GM19239 (cell line): ENCODE measurements at places on chromosomes 3 and 15.

DNA sequence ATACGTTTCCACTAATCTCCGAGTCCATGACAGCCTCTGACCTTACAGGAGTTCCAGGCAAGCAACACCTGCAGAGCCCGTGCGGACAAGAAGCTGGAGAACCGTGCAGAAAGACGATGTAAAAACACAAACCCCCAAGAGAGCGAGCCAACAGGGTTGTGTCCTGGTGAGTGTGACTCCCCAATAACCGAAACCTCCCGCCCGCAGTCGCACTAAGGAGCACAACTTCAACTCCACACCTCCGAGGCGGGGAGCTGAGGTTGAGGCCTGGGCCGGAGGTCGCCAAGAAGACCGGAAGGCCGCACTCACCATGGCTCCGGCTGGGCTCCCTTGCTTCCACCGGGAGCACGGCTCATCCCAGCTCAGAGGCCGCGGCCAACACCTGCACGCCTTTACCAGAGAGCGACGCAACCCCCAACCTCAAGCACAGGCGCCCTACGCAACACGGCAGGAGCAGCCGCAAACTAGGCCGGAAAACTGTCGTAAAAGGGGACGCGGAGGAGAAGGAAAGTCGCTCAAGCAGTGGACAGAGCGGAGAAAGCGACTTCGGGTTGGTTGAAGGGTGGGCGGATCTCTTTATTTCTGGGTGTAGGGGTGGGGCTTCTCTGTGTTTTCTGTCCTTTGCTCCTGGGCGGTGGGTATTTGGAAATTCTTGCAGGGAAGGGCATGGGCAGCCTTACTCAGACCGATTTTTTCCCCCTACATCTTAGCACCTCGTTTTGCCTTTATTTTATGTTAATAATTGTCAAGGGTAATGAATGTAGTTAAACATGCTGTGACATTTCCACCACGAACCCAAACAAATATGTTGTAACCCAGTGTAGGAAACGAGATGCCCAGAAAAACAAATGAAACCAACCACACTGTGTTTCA is at the start of gene DNAJC19:
Gene DNAJC19 (minus strand): TSS at position 446 of the 873 bp plus-strand sequence. CDS start 134 bp downstream, at position 312.
- peak; percentile 66 for DNase-seq

- peak; percentile 33 for DNase-seq
Observed at GRCh38 chr3:101827211-101828174, 21.8 kb upstream of the NFKBIZ start.

DNA sequence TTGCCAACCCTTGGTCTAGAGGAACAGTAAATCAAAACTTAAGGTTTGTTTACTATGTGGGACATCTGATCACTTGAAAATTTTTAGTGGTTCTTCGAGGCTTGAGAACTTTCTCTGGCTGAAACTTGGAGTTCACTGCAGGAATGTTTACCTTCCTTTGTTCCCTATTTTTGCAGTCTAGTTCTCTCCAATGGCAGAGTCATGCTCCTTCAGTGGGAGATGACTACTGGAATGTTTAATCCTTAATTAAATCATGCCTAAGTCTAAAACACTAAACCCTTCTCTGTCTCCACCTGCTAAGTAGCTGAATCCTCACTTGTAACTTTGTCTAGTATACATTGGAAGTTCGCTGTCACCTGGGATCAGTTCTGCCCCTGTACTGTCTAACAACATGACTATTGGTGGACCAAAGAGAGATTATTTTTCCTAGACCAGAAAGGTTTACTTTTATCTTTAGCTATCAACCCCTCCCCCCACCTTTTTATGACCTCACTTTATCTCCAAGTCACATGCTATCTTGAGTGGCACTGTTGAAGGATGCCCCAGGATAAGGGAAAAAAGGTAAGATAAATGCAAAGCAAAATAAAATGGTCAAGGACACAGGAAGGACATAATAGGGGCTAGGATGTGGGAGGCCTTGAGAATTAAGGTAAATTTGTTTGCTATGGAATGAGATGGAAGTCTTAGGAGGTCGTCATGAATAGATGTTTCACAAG is 1.2 kb upstream of the ZNF609 start:
- no peak for DNase-seq

DNA sequence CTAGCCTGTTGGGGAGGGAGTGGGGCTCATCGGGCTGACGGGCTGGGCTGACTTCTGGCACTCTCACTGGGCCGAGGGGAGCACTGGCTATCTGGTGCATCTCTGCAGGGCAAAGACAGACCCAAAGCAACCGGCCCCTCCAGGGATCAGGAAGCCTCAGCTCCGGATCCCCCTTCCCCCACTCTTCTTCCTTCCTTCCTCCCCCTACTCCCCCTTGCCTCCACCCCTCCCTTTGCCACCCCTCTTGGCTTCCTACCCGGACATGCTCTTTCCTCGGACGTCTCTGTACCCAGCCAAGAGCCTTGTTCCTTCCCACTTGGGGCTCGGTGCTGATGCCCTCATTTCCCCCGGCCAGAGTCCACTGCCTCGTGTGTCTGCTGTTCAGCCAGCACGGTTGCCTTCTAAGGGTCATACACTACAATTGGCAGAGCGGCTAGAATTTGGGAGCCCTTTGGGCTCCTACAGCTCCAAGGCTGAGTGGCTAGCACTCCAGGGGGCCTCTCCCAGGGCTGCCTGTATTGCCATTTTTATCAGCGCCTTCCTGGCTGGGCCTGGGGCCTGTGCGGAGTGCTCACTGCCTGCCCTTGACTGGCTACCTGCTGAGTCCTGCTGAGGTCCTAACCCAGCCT is 10.9 kb downstream of the SEMA3F start:
- DNase-seq: no peak

DNA sequence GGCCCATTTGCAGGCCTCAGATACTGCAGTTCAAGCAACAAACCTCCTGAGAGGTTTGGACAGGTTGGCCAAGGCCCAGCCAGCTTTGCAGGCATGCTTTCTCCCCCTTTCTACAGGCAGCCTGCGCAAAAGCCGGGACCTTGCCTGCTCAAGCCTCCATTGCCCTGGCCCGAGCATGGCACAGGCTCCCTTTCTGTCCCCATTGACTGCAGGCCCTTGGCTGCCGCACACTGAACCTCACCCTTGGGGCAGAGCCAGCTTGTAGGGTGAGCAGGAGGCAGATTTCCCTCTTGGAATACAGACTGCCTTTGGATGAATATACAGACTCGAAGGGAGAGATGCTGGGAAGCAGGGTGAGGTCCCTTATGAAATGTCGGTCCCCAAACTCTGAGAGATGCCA is 461.7 kb upstream of the PROK2 start:
- no peak for DNase-seq

DNA sequence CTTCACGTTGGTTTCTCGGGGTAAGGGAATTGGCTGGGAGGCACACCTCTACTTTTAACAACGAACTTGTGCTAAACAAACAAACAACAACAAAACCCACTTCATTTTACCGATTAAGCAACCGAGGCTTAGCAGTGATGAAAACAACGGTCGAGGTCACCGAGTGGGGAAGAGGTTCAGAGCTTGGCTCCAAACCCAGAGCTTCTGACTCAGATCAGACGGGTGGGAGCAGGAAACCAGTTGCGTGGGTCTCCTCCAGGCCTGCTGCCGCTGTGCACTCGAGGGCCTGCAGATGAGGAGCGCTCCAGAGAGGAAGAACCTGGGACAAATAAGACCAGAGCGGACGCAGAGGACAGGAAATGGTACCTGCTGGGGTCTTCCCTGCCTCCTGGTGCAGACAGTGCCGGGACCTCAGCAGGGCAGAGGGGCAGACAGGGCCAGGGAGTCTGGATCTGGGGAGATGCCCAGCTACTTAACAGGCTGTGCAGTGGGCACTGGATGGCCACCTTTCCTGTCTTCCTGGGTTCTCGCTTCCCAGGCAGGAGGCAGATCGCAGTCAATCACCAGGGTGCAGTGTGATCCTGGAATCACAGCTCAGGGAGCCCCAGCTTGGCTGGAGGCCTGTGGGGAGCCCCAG is 99.0 kb upstream of the MEF2A start:
- no peak for DNase-seq
